ENCODE measurements at places on chromosomes 4 and X.

DNA sequence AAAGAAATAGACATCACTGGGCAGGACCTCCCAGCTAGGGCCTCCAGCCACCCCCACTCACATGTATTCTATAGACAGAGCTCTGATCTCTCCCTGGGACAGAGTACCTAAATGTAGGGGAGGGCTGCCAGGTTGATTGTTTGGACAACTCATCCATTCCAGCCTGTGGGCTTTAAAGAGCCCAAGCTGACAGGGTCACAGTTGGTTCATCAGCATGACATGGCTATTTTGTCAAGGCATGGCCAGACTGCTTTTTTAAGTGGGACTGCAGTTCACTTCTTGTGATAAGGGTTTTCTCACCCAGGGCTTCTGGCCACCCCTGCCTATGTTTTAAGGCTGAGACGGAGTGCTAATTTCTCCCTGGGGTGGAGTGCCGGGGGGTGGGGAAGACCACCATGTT, 63.3 kb downstream of the KLHL4 start:
- DNase-seq = no peak

- no peak for DNase-seq
Measured at GRCh38 chrX:8720136-8720535, 11.8 kb downstream of the ANOS1 start.

DNA sequence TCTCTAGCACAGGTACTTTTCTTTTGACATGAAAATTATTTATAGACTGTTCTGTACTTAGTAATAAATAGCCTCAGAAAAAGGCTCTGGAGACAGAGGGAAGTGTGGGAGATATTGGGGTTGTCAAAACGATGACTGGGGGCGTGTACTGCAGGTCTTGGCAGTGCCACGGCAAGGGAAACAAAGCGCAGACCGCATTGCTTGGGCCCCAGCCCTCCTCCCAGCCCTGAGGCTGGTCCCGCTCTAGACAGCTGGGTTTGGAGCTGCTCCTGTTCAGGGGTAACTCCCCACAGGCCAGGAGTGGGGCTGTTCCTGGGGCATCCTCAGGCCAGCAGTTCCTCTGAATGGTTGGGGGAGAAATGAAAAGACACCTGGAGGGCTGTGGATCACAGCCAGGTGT, 131.7 kb downstream of the RASL11B start:
- DNase-seq = no peak

DNA sequence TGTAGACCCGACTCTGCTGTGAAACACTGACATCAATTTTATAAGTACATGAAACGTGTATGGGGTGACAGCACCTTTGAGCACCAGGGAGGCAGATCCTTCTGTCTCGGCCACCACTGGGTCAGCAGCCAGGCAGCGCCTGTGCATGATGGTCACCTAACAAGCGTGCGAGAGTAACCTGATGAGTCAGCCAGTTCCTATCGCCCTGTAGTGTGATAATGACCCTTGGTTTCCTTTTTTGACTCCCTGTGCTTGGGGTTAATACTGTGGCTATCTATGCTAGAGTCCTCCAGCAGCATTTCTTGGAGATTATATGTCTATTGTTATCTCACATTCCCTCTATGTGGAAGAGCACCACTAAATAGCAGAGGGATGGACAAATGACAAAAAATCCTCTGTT, 101.6 kb downstream of the NPNT start:
- no peak for DNase-seq

DNA sequence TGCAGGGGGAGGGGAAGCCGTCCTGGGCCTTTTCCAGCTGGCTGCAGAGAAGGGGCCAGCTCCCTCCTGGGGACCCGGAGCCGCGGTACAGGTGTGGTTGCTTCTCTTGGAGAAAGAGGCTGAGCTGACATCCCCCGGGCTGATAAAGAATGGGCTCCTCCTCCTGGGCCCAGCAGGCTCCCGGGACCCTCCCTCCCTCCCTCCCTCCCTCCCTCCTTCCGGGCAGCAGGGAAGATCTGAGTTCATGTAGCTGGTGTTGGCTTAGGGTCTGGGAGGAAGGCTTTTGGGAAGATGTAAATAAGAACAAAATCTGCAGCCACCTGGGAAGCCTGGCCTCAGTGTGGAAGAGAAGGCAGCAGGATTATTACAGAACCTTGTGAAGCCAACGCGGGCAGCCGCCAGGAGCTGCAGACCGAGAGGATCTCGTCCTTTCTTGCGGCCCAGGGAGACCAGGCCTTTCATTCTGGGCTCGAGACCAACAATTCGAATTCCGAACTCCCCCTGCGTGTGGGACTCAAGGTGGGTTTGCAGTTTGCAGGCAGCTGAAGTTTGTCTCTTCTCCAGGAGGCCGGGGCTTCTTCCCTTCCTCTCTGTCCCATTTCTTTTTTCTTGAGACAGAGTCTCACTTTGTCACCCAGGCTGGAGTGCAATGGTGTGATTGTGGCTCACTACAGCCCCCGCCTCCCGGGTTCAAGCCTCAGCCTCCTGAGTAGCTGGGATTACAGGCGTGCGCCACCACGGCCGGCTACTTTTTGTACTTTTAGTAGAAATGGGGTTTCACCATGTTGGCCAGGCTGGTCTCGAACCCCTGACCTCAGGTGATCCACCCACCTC, at the start of gene PLCXD1:
TSS of gene PLCXD1 (plus strand) at position 216 of the 834 bp plus-strand sequence. CDS start 2,807 bp downstream, outside the sequence.
- DNase-seq = no peak

- DNase-seq = no peak
Measured at GRCh38 chr4:168881781-168882420, 128.2 kb downstream of the CBR4 start.

GRCh38 chr4:165612936-165613335, 234.1 kb downstream of the CPE start:
- no peak for DNase-seq

GRCh38 chr4:153787061-153787560, 1.8 kb downstream of the SFRP2 start:
- DNase-seq = no peak

GRCh38 chr4:160514126-160514525, 1411.2 kb downstream of the RAPGEF2 start:
- no peak for DNase-seq

GRCh38 chr4:89056292-89056952, 563 bp downstream of the FAM13A start:
- DNase-seq = no peak

DNA sequence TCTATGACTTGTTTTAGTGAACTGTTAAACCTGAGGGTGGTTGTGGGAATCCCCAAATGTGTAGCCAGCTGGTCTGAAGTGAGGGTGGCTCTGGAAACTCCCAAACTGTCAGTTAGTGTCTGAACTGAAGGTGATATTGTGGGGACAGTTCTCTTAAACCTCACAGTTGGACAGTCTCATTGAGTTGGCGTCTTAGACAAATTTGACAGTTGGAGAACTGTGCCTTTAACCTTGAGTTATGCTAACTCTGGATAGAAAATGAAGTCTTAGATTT, 20.7 kb upstream of the CTSO start:
- no peak for DNase-seq

DNA sequence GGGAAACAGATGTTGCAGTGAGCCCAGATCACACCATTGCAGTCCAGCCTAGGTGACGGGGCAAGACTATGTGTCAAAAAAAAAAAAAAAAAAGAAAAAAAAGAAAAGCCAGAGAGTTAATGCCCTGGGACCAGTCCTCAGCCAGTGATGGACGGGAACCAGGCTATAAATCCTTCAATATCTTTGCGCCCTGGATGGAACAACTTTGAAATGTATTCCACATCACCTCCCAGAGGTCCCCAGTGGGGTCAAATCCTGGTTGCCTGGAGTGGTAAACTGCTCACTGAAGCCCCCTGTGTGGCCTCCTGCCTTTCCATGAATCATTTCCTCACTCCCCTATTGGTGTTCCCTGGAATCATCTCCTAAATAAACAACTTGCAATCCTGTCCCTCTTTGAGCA, 166.9 kb downstream of the DEFB131A start:
- no peak for DNase-seq
